Right lobe of liver (tissue), 6 donors: ENCODE measurements at places on chromosomes 3 and 15. TPM values are rescaled to one million over a fixed set of nuclear protein-coding genes. Genes with fewer than 3 reads are reported as not detected.
A peak's percentile ranks its signal among the peaks of the same experiment; 100 is the strongest.

GRCh38 chr3:18007980-18008379 is 265.5 kb upstream of the TBC1D5 start:
- DNase-seq, result no peak

- DNase-seq, result no peak
These were observed 3.9 kb downstream of the SCN5A start for GRCh38 chr3:38645601-38646000.

DNA sequence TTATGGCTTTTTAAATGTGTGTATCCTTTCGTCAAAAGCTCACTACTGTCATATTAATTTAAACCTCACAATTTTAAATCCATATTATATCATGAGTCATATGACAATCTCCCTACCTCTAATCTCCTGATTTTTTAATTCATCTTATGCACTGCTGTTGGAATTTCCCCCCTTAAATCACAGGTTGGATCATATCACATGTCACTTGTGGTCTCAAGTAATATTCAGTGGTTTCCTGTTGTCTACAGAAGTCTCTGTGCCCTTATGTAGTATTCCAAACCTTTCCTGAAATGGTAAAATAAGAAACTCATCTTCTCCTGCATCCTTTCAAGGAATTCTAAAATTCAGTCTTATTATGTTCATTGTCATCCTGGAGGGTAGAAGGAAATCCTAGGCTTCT is 116.0 kb upstream of the CBLB start:
- DNase-seq, result no peak

- DNase-seq, result peak; percentile 92
These were observed 104.8 kb downstream of the ETFA start for GRCh38 chr15:76206325-76206976.

Gene RHOA
- total RNA-seq, result 172 TPM
